ENCODE measurements at places on chromosomes 3 and 15.

GRCh38 chr3:179020112-179020511 is 51.5 kb downstream of the ZMAT3 start:
- DNase-seq = peak; percentile 61

DNA sequence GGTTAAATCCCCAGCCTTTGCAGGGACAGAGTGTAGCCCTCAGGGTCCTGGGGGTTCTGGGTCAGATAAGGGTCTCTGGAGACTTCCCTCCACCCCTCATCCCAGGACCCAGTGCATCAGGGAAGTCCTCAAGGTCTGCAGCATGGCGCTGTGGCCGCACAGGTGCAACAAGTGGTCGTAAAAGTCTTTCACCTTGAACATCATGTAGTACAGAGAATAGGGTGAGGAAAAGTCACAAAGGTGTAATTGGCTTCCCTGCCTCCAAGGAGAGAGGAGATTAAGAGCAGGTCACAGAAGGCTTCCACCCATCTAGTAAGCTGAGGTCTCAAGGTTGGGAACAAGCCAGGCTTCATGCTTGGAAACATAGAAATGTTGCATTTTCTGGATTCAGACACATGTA is 29.2 kb upstream of the PLA2G4D start:
- DNase-seq = no peak

- no peak for DNase-seq
Observed at GRCh38 chr15:74831813-74832495, 5.5 kb downstream of the CPLX3 start.

DNA sequence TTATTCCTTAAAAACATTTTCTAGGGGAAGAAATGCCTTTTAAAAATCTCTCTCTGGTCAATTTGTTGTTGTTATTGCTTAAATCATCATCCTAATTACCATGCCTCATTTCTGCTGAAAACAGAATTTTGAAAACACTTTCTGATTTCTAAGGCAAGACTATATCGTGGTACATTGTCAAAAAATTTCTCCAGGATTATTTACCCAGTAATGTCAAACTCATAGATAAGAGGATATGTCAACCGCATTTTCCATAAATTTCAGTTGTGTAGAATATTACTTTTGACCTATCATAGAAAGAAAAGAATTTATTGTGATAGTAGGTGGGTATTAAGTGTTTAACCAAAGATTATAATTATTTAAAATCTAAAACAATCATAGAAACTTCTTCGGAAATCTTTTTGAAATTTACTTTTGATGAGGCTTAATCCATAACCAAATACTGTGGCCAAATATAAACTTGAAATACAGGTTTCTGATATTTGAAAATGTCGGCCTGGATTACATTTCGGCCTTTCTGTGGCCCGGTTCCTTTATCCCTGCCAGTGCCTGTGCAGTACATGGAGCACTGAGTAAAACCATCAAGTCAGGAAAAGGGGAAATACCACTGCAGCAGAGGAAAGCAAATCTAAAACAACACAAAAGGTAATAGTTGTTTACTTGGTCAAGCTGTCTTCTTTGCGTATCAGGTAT is 173.4 kb downstream of the MYRIP start:
- DNase-seq = no peak

GRCh38 chr15:97902140-97902780 is 58.2 kb upstream of the ARRDC4 start:
- peak; percentile 28 for DNase-seq

DNA sequence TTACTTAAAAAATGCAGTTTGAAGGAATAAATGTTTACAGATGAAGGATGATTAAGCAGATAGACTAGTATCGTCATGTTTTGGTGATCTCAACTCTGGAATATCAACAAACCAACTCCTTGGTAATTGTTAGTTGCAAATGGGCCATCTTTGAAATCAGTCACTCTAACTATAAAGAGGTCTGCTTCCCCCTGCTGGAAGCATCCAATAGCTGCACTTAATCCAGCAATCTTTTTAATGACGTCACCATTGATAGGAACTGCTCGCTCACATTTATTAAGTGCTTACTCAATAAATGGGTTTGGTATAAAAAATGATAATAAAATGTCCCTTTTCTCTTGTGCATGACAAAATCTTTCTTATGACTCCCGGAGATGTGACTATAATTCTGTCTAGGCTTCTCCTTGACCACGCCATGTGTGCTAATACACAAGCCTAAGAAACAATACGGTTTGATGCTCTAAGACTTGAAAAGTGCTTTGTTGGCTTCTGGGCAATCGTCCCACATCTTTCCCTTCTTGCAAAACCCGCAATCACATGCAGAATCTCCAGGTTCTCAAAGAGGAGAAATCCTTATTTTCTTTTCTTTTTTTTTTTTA is 227.6 kb upstream of the POU1F1 start:
- peak; percentile 86 for DNase-seq

DNA sequence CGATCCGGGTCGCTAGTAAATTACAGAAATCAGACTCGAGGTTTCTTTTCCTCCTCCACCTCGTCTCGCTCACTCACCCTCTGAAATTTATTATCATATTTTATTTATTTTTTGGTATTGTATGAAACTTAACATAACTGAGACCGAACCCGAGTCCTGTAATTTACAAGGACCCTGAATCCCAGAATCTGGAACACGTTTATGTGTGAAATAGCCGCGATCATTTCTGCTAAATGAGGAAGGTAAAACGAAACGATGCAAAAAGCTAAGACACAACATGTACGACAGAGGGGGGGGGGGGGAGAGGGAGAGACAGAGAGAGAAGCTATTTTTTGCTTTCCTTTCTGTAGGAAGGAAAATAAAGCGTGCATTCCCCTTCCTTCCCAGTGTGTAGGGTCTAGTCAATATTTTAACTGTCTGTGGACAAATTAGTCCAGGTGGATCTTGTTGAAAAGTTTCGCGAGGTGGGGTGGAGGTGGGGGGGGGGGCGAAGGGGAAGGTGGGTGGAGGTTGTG is 1.6 kb downstream of the BBX start:
- DNase-seq = no peak

GRCh38 chr3:149186219-149186618 is 35.4 kb downstream of the CP start:
- DNase-seq = no peak

- DNase-seq = no peak
Observed at GRCh38 chr3:142053835-142054234, 95.5 kb downstream of the TFDP2 start.

GRCh38 chr3:24166515-24166914 is 221.4 kb downstream of the NR1D2 start:
- no peak for DNase-seq

DNA sequence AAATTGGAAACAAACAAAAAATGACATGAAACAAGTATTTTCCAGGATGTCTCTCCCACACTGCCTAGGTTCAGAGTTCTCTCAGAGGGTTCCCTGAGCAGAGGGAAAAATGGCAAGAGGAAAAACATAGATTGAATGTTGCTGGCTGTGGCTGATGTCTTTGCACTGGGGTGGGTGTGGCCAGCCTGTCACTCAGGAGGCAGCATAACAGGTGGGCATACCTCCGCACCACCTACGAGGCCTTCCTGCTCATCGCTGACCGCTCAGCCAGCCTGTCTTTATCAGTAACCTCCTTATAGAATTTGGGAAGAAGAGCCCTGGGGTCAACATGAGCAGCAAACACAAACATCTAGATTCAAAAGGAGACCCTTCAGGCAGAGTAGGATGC is 216.6 kb upstream of the UMPS start:
- DNase-seq = no peak

DNA sequence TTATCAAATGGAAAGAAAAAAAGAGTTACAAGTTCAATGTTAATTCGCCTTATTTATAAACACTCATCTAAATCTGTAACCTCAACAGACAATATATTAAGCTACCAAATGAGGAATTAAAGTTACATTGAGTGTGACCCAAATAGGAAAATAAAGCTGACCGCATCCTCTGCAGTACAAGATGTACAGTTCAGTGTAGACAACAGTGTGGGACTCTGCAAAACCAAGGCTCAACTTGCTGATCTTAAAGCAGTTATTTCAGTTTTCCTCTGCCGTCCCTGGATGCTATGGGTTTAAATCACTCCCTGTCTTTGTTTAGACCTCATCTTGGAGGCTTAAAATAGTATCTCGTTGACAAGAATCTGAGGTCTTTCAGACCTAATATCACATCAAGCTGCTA is 458.8 kb downstream of the MECOM start:
- DNase-seq = no peak

DNA sequence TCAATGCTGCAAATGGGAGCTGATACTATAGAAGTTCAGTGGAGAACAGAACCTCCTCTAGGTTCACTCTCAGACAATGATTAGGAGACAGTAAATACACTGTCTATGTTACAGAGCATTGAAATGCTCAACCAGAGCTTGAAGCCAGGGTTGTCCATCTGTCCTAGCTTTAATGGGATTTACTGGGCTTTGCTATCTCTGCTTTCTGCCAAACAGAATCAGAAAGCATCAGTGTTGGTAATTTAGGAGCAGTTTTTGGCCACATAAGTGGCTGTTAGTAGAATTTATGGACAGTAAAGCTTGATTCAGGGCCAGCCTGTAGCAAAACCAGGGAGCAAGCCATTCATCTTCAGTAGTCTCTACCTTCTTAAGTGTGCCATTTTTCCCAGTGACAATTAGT is 396.3 kb downstream of the LSAMP start:
- no peak for DNase-seq

GRCh38 chr3:81045976-81046375 is 715.5 kb downstream of the GBE1 start:
- no peak for DNase-seq

DNA sequence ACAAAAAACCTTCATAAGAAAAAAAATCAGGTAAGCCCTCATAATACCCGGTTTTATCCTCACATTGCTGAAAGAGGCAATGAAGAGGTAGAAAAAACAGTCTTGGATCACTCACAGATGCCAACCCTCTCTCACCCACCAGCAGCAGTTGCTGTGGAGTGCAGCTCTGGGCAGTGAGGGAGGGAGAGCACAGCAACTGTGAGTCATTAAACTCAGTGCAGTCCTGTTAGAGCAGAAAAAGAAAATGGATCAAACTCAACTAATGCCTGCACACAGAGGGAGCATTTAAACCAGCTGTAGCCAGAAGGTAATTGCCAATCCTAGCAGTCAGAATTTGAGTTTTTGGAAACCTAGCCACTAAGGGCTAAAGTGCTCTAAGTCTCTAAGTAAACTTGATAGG is 1050.6 kb upstream of the ALCAM start:
- no peak for DNase-seq

- no peak for DNase-seq
Observed at GRCh38 chr15:41487802-41488201, 5.9 kb upstream of the ITPKA start.

GRCh38 chr3:99684644-99685043 is 46.2 kb downstream of the COL8A1 start:
- DNase-seq = no peak

DNA sequence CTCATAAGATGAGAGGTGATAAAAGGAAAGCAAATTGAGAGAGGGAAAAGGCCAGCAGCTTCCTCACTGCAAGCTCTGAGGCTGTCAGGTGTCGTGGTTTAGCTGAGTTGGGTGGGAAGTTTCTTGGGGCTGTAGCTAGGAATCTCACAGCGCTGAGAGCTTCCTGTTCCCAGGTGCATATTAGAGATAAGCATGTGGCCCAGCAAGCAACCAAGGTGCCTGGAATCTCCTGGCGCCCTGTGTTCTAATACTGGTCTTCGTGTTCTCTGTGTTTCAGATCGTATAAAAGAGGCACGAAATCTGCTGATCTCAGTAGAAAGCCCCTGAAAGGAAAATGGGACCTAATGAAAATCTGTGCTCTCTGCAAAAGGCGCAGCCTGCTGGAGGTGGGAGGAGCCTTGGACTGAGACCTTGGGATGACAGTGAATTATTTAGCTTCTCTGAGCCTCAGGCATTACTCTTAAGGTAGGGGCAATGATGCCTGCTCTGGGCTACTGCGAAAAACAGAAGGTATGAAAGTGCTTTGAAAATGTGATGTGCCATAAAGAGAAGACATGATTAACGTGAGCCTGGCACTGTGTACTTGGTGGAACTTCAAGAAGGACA is 499.9 kb downstream of the TBL1XR1 start:
- no peak for DNase-seq

- DNase-seq = no peak
Observed at GRCh38 chr15:78993931-78994530, 49.2 kb upstream of the CTSH start.

- peak; percentile 73 for DNase-seq
Observed at GRCh38 chr3:52518723-52519444, 14.8 kb downstream of the NT5DC2 start.

- DNase-seq = peak; percentile 40
Observed at GRCh38 chr3:16090024-16090423, 84.5 kb upstream of the GALNT15 start.

- no peak for DNase-seq
Observed at GRCh38 chr3:184846496-184846895, 34.5 kb downstream of the VPS8 start.

DNA sequence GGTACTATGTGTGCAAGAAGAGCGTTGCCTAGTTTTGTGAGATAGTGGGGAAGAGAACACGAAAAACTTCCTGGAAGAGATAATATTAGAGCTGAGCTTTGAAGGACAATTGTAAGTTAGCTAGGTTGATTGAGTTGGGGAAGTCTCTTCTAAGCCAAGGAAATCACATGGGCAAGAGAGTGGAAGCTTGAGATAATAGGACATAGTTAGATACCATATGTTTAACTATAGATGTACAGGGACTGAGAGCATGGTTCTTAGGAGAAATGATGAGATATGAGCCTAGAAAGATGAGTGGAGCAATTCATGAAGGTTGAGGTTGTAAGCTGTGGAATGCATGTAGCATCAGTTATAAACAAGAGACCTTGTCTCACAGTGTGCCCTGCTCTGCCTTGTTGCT is 30.1 kb upstream of the AQP9 start:
- DNase-seq = no peak

- no peak for DNase-seq
Observed at GRCh38 chr3:158486200-158486599, 84.8 kb upstream of the MLF1 start.

DNA sequence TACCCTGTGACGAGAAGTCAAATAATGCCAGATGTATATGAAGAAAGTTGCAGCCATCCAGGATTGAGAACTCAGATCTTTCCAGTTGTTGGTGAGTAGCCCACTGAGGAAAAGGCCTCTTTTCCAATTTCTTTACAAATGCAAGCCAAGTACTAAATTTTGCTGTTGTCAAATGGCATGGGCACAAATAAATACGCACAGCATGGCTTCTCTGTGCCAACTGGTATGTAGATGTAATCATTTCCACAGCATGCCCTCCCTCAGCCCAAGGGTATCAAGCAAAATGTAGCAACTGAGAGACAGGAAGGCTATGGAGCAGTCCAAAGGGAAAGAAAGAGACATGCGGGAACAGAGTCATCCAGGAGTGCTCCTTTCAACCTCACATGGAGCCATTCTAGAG is 105.4 kb downstream of the FGF12 start:
- DNase-seq = no peak

- peak; percentile 56 for DNase-seq
Observed at GRCh38 chr3:197600796-197601565, 45.2 kb upstream of the BDH1 start.

GRCh38 chr15:98706986-98707385 is 58.6 kb downstream of the IGF1R start:
- DNase-seq = no peak

Measured in COLO829 (cell line).